NCI-H1417 (cell line): ENCODE measurements at places on chromosomes 5 and 9.

DNA sequence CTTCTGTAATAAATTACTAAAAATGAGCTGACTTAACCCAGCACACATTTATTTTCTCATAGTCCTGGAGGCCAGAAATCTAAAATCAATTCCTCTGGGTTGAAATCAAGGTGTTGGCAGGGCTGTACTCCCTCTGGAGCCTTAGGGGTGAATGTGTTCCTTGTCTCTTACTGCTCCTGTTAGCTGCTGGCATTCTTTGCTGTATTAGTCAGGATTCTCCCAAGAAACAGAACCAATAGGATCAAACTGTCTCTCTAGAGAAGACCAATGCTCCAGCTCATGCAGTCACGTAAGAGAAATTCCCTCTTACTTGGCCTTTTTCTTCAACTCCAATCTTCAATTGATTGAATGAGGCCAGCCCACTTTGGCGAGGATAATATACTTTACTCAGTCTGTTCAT is 15.3 kb upstream of the CD180 start:
- no peak for DNase-seq

DNA sequence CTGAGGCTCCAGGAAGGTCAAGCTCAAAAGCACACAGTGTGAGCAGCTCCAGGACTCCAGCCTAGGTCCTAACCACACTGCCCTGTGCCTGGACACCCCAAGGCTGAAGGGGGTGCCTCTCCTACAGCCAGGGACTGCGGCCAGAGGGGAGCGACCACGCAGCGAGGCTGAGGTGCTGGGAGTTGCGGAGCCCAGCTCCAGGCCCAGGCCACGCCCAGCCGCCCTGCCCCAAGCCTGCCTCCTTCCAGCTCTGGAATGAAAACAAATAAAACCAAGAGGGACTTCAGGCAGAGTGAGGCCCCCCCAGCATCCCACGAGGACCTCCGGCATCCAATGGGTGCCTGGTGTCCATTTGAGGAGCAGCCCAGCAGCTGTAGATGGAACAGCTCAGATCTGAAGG is 15.2 kb downstream of the VAV2 start:
- no peak for DNase-seq

DNA sequence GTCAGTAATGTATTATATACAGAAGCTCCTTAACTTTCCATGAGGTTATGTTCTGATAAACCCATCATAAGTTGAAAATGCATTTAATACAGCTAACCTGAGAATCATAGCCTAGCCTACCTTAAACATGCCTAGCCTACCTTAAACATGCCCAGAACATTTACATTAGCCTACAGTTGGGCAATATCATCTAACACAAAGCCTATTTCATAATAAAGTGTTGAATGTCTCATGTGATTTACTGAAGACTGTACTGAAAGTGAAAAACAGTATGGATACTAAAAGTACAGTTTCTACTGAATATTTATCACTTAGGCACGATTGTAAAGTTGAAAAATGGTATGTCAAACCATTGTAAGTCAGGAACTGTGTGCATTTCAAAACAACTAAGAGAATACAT is 1.6 kb downstream of the GM2A start:
- DNase-seq = no peak

- DNase-seq = no peak
These were observed 1755.4 kb upstream of the ACO1 start for GRCh38 chr9:30628915-30629567.

- DNase-seq = peak; percentile 23
These were observed 498.0 kb downstream of the PRDM9 start for GRCh38 chr5:24005384-24005783.

- no peak for DNase-seq
These were observed 91.9 kb upstream of the PANK3 start for GRCh38 chr5:168670881-168671575.

- no peak for DNase-seq
These were observed 6.0 kb downstream of the IPPK start for GRCh38 chr9:92663951-92664350.

DNA sequence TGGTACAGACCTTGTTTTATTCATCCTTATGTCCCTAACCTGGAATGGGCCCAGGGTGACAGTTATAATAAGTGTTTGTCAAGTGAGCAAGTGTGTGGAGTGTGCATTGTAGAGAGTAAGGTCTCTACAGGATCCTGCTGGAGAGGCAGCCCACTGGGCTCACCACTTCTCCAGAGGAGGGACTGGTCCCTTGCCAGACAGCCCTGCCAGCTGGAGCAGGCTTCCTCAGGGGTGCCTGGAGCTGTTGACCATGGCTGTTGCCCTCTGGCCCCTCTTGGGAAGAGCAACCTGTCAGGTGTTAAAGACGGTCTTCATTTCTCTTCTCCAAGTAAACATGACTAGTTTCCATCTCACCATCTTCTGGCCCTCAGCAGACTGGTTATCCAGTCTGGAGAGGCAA is 20.0 kb downstream of the IRF1 start:
- no peak for DNase-seq

GRCh38 chr9:121610638-121610953 is 40.8 kb upstream of the DAB2IP start:
- no peak for DNase-seq

- no peak for DNase-seq
These were observed 27.9 kb downstream of the SEMA6A start for GRCh38 chr5:116546743-116547124.

DNA sequence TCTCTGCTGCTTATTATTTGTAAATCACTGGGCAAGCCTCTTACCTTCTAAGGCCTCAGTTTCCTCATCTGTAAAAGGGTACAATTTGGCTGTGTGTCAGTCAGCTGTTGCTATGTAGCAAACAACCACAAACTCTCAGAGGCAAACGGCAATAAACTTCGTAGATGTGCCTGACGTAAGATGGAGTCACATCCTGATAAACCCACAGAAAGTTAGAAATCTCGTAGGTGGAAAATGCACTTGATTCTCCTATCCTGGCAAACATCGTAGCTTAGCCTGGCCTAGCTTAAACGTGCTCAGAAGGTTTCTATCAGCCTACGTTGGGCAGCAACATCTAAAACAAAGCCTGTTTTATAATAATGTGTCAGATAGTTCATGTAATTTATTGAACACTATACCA is 35.0 kb upstream of the UNC5A start:
- DNase-seq = no peak

DNA sequence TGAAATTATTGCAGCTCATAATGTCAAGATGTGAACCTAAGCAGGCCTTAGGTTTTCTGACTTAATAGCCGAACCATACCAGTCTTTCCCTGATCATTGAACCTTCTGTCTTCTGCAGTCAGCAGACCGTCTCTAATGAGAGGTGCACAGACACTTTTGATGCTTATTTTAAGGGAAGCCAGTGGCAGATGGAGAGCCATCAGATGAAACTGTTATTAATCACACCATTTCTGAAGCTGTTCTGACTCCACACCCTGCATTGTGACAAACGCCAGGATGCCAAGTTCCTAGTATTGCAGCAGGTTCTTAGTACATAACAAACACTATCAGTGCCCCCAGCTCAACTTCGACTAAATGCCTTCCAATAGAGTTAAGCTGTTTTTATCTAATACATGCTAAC is 43.0 kb downstream of the PIK3R1 start:
- no peak for DNase-seq

- no peak for DNase-seq
These were observed 59.0 kb downstream of the TLE4 start for GRCh38 chr9:79630521-79631403.

DNA sequence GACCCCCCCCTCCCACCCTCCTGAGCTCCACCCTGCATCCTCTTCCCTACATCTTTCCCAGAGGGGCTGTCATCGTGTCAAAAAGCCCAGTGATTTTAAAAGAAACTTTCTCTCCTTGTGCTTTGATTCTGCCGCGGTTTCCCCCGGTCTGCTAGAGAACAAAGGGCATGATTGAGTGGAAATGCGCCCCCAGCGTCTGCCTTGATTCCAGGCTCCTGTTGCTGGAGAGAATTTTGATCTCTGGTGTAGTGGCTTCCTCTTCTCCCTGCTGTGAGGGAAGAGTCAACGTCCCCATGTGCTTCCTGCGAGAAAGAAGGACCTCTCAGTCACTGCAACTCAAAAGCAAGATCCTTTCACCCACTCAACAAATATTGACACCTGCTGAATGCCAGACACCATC is 61.9 kb upstream of the RAPGEF1 start:
- DNase-seq = no peak

- no peak for DNase-seq
These were observed 141.0 kb downstream of the AGTPBP1 start for GRCh38 chr9:85600675-85601263.

DNA sequence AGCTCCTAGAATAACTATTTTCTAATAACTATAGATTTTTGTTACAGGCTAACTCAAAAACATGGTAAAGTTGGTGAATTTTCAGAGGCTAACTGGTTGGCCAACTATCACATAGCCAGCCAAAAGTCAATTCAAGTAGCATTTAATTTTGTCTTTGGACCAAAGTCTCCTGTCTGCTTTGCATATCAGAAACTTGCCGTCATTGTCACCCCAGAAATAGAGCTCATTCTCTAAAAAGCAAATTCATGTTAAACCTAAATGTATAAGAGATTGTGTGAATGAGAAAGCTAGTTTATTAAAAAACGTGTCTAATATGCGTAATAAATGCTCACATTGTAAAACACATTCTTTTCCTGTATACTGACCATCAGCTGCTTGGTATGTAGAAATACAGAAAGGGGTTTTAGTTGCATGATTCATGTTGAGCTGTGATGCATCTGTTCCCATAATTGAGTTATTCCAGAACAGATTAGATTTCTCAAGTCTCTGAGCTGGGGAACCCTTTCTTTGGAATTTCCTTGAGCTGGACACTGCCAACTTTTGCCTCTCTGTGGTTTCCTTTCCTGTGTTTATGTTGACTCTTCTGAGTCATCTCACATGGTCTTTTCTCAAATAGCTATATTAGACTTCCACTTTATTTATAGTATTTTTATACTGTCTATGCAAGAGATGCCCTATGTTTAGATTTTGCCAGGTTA is 7.3 kb downstream of the SRFBP1 start:
- DNase-seq = no peak

DNA sequence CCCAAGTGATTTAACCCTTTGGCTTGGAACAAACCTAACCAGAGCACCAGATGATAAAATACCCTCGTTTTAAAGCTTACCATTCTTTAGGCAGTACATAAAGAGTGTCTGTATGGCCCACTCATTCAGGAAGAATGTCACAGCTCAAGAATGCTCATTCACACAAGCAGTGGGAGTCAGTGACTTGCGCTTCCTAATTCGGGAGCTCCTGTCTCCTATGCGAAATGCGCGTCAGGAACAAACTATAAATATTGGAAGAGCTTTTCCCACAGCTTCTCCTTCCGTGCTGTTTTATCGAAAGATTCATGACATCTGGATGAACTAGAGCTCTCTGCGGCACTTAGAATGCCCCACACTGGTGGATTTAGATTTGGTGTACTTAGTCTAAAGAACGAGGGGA is 66.6 kb downstream of the NTRK2 start:
- no peak for DNase-seq

- DNase-seq = no peak
These were observed 31.0 kb downstream of the SMIM23 start for GRCh38 chr5:171816666-171817065.

- no peak for DNase-seq
These were observed 1802.9 kb upstream of the WWC1 start for GRCh38 chr5:166488560-166488959.

GRCh38 chr9:107567462-107567861 is 77.9 kb upstream of the KLF4 start:
- DNase-seq = no peak

DNA sequence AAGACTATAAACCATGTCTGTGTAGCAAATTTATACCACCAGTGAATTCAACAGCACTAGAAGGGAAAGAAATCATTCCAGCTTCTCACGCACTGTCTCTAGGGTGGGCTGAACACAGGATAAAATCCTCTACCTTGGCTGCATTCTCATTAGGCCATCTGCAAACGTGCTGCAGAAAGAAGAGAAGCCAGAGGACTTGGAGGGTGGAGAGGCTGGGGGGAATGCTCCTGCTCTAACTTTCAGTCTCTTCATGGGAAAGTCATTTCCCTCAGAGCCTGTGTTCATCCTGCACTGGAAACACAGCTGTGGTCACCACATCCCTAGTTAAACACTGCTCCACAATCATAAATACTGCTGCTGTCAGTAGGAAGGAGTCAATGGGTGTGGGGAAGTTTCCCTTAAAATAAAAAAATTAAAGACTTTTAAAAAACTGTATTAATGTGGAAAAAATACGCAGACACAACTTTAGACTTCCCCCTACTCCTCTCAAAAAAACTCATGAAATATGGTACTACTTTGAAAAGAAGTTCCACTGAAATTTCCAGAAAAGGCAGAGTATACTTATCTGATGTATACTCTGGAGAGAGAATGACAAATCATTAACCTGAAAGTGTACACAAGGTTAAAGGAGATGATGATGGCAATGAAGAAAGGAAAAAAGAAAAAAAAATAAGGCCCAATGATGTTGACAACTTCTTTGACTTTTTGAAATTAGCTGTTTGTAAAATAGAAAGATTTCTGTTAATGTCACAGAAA is 46.8 kb downstream of the LHFPL2 start:
- DNase-seq = no peak

DNA sequence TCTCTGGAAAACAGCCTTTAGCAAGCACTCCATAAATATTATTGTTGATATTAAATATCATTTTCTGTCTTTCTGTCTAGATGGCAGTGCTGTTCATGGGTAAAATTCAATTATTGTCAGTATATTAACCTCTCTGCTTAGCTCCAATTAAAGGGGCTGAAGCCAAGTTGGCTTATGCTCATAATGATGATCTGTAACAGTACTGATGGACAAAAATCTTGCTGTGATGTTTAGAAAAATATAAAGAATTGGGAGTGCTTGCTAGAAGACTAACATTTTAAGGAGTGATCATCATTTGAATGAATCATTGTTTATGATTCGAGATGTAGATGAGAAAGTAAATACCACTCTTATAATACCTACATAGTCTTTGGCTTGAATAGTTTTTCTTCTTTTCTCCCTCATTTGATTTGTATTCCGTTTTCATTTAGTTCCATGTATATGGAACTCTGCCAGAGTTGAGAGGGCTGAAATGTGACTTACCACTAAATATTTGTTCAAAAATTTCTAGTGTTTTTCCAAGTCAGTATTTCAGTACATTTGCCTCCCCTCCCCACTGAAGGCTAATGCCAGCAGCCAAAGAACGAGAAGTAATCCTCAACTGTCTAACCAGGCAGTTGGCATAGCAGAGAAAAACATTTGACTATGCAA is 538.3 kb downstream of the CSNK1G3 start:
- no peak for DNase-seq

GRCh38 chr5:124231802-124232201 is 514.6 kb downstream of the ZNF608 start:
- DNase-seq = no peak

- DNase-seq = no peak
These were observed 1.6 kb downstream of the ENTPD2 start for GRCh38 chr9:137052293-137052692.

GRCh38 chr5:35230038-35230611 is at the start of gene PRLR:
PRLR (minus strand) TSS chr5:35230487; CDS start chr5:35089620, 140,867 bp downstream.
- peak; percentile 49 for DNase-seq

DNA sequence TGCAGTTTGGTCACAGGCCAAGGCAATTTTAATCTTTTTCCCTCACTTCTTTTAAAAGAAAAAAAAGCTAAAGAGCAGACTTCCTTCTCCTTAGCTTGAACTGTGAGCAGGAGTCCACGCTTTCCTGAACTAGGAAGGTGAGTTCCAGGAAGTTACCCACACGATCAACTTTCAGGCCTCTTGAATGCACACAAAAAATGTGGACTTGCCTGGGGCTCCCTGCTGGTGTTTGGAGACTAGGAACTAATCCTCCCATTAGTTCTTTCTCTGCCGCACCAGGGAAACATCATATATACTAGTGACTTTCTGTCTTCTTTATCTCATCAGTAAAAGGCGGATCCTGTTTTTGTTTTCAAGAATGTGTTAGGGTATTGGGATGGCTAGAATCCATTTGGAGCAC is 240.0 kb downstream of the GOLPH3 start:
- no peak for DNase-seq
